ENCODE measurements at places on chromosomes 5 and 9. TPM values are rescaled to one million over a fixed set of nuclear protein-coding genes. Genes with fewer than 3 reads are reported as not detected.

Gene SPINK4
- total RNA-seq, result not detected

Gene SLC25A46
- 23.1 TPM for total RNA-seq

Gene TOR2A
- 18.7 TPM for total RNA-seq

Gene IL11RA
- 5.5 TPM for total RNA-seq

Gene ZNF474
- not detected for total RNA-seq

Gene SLC45A2
- total RNA-seq, result not detected

DNA sequence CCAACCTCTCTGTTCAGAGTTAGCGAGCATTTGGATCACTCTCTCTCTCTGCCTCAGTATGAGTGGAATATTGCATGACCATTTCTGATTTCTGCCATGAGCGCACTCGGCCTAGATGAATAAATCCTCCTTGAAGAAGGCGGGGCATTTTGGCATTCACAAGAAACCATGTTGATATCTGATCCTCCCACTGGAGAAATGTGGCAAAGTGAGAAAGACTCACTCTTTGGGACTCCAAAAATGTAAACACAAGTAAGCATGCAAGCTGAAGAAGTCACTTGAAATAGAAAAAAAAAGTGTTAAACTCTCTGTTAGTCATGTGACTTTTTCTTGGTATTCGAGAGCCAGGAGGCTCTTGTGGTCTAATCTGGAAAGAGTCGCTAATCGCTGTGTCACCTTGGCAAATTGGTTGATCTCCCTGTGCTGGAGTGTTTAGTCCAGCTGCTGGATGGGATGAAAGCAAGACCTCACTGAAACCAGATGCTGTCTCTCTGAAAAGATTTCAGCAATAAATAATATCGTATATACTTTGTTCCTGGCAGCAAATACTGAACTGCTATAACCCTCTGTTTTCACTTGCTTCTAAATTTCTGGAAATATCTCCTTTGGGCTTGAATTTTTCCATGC is 95.5 kb downstream of the GHR start:
- no peak for DNase-seq

Gene GDNF
- 1.7 TPM for total RNA-seq

Gene ETF1
- total RNA-seq, result 168 TPM

DNA sequence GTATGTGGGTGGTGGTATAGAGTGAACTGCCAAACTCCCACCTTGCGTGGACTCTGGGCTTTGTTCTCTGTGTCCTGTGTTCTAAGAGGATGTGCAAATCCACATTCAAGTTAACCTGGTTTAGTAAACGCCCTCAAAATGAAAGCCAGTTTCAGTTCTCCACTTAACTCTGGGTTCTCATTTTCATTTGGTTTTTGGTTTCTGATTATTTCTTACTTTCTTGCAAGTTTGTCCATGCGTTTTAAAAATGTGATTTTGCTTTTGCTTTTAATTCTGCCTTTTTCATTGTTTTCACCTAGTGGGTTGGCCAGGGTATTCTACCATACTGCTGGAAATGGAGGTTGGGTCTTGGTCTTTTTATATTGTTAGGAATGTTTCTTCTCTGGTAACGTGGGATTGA is 38.2 kb downstream of the GALNT10 start:
- no peak for DNase-seq

- no peak for DNase-seq
Observed at GRCh38 chr5:147573211-147573610, 63.3 kb upstream of the DPYSL3 start.

DNA sequence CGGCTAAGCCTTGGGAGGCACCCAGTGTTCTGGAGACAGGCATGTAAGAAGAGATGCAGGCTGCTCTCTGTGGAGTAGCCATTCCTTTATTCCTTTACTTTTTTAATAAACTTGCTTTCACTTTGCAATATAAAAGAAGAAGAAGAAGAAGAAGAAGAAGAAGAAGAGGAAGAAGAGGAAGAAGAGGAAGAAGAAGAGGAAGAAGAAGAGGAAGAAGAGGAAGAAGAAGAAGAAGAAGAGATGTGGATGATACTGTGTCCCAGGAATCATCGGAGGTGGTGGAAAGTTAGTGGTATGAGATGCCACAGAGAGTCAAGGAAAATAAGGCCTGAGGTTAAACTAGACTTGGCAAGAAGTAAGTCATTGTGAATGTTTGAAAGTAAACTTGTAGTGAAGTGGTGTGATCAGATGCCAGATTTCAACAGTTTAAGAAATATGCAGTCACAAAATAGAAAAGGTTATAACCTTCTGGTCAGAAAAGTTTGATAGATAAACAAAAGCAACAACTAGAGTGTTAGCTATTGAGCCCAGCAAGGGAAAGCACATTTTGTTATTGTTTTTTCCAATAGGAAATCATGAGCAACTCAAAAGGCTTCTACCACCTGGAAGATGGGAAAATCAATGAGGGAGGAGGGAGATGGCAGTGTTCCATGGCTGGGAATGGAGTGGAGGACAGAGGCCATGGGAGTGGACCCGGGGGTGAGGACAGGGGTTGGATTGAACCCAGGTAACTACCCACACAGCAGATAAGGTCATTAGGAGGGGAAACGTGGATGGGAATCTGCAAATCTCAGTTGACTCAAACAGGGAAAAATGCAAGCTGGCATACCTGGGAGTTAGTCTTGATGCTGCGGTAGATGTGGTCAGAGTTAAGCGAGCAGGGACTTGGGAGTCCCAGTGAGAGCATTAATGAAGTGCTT is 16.8 kb downstream of the AOPEP start:
- no peak for DNase-seq

DNA sequence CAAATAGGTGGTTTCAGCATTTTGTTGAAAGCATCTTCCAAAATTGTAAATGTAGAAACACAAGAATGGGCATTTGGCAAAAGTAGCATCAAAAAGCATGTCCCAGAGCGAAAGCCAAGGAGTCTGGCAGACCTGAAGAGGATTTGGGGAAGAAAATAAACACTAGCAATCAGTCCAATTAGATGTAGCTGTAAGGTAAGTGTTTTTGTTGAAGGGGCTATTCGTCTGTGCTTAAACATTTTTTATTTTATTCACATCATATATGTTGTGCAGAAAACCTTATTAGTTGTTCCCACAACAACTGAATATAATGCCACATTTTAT is 954.1 kb upstream of the COX7C start:
- no peak for DNase-seq

DNA sequence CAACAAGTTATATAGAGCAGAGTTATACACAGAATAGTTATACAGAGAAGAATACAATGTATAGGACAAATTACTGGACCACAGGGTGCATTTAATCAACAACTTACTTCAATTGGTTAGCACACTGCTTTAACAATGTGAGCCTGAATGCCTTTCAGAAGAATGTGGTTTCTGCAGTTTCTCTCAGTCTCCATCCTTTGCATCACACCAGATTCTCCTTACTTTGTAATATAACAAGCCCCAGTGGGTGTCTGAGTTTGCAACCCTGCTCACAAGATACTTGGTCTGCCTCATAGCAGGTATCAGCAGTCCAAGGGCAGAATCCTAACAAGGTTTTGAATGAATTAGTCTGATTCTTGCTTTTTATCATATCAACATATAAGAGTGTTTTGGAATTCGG is 114.6 kb downstream of the GABRB2 start:
- no peak for DNase-seq

GRCh38 chr5:140561753-140562523 is 2.5 kb downstream of the APBB3 start:
- DNase-seq, result no peak

Measured in H1 (cell line).